ENCODE measurements at places on chromosomes 2 and 18. TPM values are rescaled to one million over a fixed set of nuclear protein-coding genes. Genes with fewer than 3 reads are reported as not detected.

INHA gene
- 0.35 TPM for total RNA-seq

NEURL3 gene
- total RNA-seq = not detected

SLC23A3 gene
- 0.12 TPM for total RNA-seq

CDH2 gene
- total RNA-seq = 32.5 TPM

CD8A gene
- not detected for total RNA-seq

RGPD8 gene
- 2.0 TPM for total RNA-seq

DTNA gene
- total RNA-seq = 11.7 TPM

TRIM43 gene
- not detected for total RNA-seq

CD28 gene
- total RNA-seq = not detected

CDCA7 gene
- 31.9 TPM for total RNA-seq

LIMS3 gene
- not detected for total RNA-seq

CYP20A1 gene
- total RNA-seq = 15.3 TPM

UGT1A4 gene
- total RNA-seq = 0.04 TPM

OR6B2 gene
- not detected for total RNA-seq

REG1B gene
- not detected for total RNA-seq

RBM44 gene
- not detected for total RNA-seq

DNAH7 gene
- total RNA-seq = 0.02 TPM

PLB1 gene
- 0.10 TPM for total RNA-seq

CHRND gene
- total RNA-seq = not detected

FBLN7 gene
- total RNA-seq = not detected

DNER gene
- 7.1 TPM for total RNA-seq

HOXD12 gene
- total RNA-seq = not detected

VWA3B gene
- total RNA-seq = not detected

GMPPA gene
- 74.0 TPM for total RNA-seq

NYAP2 gene
- 0.95 TPM for total RNA-seq

CDKL4 gene
- not detected for total RNA-seq

LRRC30 gene
- not detected for total RNA-seq

MTCL1 gene
- total RNA-seq = 11.1 TPM

DPP4 gene
- total RNA-seq = not detected

MTIF2 gene
- 37.2 TPM for total RNA-seq

RNU2-63P gene
- not detected for total RNA-seq

ONECUT2 gene
- 1.3 TPM for total RNA-seq

PCBP1 gene
- total RNA-seq = 23.2 TPM

GPR35 gene
- total RNA-seq = 0.75 TPM

CLEC4F gene
- total RNA-seq = not detected

DYNAP gene
- not detected for total RNA-seq

CCDC68 gene
- not detected for total RNA-seq

SP3 gene
- 53.7 TPM for total RNA-seq

TACR1 gene
- total RNA-seq = 0.14 TPM

ESPNL gene
- not detected for total RNA-seq

DLGAP1 gene
- not detected for total RNA-seq

AFF3 gene
- total RNA-seq = 0.37 TPM

LOXL3 gene
- 2.0 TPM for total RNA-seq

PRSS56 gene
- not detected for total RNA-seq

C2orf72 gene
- 0.75 TPM for total RNA-seq

RGPD4 gene
- total RNA-seq = not detected

PARD6G gene
- total RNA-seq = 6.7 TPM

CNDP1 gene
- not detected for total RNA-seq

CHPF gene
- 85.6 TPM for total RNA-seq

All from H4 (cell line).